ENCODE measurements at places on chromosomes 13 and 19.

DNA sequence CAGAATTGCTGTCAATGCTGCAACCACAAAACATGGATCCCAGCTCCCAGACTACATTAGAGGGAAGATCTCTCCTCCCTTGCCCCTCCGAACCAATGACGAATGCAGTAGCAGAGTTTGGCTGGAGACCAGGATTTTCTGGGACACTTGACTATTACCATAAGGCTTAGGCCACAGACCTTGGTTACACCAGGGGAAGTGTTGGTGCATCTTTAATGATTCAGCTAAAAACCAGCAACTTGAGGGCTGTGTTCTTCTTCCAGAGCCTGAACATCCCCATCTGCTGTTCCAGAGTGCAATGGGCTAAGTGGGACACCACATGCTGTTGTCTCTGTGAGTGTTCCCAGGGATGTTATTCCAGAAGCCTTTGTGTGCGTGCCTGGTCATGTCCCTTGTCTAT is 528.2 kb downstream of the LMO7 start:
- DNase-seq, result no peak

DNA sequence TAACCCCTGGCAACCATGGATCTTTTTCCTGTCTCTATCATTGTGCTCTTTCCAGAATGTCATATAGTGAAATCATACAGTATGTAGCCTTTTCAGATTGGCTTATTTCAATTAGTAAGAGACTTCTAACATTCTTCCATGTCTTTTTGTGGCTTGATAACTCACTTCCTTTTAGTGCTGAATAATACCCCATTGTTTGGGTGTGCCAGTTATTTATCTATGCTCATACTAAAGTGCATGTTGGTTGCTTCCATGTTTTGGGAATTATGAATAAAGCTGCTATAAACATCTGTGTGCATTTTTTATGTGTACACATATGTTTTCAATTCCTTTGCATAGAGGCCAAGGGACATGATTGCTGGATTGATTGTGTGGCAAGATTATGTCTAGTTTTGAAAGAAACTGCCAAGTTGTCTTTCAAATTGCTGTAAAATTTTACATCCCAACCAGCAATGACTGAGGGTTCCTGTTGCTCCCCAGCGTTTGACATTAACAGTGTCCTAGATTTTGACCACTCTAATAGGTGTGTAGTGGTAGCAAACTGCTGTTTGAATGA is 358.9 kb downstream of the ITGBL1 start:
- DNase-seq, result no peak

DNA sequence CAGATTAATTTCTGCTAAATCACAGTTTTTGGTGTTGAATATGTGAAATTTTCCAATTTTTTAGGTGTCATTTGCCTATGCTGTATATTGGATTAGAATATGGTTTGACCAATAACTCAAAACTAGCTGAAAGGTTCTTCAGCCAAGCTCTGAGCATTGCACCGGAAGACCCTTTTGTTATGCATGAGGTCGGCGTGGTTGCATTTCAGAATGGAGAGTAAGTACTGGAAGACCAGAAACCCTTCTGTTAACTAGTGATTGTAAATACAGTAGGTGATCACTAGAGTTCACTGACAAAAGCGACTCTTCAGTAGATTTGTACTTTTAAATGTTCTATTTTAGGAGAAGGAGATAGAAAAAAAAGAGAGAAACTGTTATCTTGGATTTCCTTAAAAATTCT is 22.3 kb downstream of the CDC16 start:
- no peak for DNase-seq

DNA sequence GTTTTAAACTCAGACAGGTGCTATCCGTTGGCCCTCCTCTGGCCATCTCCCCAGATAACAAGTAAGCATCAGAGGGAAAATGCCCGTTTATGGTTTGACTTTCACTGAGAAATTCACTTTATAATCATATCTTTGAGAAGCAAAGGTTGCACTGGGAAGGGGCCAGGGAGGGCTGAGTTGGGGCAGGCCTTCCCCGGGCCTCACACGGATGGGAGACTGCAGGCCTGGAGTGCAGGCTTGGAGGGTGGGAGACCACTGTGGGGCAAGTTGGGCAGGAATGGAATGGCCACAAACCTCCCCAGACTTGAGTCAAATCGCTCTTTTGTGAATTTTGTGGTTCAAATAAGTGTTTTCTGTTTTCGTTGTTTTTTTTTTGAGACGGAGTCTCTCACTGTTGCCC is 451.7 kb downstream of the TSHZ3 start:
- DNase-seq, result no peak

- DNase-seq, result no peak
Observed at GRCh38 chr13:99199541-99200431, 868 bp upstream of the UBAC2 start.

GRCh38 chr19:44777715-44778347 is at the start of gene CBLC:
Gene CBLC, plus strand, starts transcription at chr19:44777890. Its CDS starts 42 bp downstream, at chr19:44777932.
- no peak for DNase-seq

Measured in GM03348 (cell line).